HepG2 (cell line): ENCODE measurements at places on chromosomes 16 and 17.

GRCh38 chr16:86040496-86040895 is 141.5 kb downstream of the IRF8 start:
- no peak for DNase-seq

- peak; percentile 74 for DNase-seq
Measured at GRCh38 chr17:82881900-82882714, 42.3 kb upstream of the ZNF750 start.

DNA sequence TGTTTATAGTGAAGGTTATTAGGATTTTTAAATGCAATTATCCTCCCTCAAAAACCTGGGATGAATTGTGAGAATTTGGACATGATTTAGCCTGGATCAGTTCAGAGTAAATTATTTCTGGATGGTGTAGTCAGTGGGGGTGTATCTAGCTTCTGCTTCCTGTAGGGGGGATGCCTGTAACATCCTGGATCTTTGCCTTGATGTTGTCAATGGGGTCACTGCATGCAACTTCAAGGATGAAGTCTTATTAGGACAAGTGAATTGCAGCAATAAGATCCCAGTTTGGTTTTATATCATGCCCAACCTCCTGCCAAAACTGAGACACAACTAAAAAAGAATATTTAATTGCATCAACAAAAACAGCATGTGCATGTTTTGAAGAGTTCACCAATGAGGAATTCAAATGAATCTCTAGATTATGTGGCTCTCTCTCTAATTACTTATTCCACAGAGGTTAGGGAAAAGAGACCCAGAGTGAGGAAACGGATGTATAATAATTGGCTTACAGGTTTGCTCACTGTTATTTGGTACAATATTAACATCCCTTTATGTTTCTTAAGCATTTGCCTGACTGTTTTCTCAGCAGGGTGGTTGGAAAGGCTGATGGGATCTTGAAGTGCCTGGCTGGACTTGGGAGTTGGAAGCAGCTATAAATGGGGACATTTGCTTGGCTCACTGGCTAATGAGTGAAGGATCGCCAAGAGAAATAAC is 159.8 kb downstream of the HS3ST3B1 start:
- DNase-seq = no peak

DNA sequence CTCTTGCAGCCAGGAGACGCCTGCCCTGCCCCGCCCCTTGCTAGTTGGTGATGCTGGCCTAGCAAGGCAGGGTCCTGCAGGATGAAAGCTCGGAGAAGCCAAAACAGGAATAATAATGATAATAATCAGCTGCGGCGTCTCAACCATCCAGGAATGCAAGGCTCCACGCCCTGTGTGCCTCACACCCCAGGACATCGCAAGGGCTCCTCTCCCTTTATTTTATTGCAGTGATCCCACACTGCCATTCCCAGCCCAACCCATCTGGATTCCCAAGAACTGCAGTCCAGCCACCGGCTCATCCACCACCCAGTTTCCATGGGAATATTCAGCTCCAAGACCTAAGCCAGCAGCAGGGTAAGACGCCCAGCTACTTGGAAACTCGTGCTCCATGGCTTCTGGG is 21.0 kb upstream of the ZNF652 start:
- DNase-seq = no peak

DNA sequence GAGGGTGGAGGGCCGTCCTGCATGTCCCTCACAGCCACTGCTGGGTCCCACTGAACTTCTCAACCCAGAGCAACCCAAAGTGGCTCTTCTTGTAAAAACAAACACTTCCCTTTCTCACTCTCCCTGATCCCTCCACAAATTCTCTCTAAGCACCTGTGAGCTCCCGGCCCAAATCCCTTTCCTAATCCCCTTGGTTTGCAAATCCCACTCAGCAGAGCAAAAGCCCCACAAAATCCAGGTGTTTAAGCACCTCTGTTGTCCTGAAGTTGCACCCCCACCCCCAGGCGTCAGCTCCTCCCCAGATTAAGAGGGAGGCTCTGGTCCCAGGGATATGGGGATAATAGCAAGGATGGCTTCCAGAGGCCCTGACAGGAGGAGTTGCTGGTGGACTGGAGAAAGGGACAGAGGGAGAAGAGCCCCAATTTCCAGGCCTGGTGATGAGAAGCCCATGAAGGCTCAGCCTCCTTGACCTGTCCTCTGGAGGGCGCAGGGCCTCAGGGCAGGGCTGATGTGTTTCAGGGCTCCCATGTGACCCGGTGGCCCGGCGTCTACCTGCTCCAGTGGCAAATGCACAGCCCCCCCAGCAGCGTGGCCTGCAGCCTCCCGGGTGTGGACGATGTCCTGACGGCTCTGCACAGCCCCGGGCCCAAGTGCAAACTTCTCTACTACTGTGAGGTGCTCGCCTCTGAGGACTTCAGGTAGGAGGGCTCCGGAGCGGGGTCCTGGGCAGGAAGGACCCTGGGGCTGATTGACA is 23.0 kb downstream of the NAGPA start:
- peak; percentile 44 for DNase-seq

DNA sequence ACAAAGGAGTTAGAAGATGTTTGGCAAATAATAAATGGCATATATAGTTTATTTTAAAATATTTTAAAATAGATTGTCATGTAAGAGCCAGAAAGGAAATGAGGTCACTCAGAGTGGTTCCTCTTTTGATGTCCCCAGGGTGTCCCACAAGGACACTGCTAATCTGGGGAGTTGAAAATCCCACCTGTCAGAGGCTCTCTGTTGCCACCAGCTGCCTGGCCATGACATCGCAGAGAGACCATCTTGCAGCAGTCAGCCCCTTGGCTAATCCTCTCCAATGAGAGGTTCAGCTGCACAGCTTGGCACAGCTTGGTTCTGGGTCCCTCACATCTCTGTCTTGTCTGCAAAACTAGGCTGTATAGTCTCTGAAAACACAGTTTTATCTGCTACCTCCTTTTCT is 11.0 kb upstream of the RBFOX1 start:
- DNase-seq = no peak

- no peak for DNase-seq
Measured at GRCh38 chr17:9894231-9894630, 10.8 kb downstream of the RCVRN start.

GRCh38 chr17:77770331-77771105 is 188.0 kb upstream of the TNRC6C start:
- no peak for DNase-seq

DNA sequence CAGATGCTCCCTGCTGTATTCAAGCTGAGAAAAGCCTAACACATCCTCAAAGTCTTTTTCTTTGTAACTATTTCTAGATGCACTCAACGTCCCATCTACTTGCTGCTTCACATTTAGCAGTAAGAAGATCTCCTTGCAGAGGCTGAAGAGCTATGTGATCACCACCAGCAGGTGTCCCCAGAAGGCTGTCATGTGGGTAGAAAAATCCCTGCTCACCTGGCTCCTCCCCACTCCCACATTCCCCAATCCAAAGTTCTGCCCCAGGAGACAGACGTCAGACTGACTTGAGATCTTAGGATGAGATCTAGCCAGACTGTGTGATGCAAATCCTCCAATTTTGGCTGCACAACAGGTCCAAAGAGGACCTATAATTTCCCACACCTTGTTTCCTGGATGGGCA is 1.1 kb downstream of the CCL13 start:
- no peak for DNase-seq

- peak; percentile 41 for DNase-seq
Measured at GRCh38 chr17:33674685-33675084, 381.6 kb upstream of the ASIC2 start.
